ENCODE measurements at places on chromosomes 2 and 18.

DNA sequence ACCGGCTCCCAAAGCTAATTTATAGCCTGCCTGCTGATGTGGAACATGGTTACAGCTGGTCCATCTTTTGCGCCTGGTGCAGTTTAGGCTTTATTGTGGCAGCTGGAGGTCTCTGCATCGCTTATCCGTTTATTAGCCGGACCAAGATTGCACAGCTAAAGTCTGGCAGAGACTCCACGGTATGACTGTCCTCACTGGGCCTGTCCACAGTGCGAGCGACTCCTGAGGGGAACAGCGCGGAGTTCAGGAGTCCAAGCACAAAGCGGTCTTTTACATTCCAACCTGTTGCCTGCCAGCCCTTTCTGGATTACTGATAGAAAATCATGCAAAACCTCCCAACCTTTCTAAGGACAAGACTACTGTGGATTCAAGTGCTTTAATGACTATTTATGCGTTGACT, 51.4 kb downstream of the TMEM178A start:
- no peak for DNase-seq

- DNase-seq = no peak
Measured at GRCh38 chr2:65033178-65033577, 23.0 kb upstream of the CEP68 start.

DNA sequence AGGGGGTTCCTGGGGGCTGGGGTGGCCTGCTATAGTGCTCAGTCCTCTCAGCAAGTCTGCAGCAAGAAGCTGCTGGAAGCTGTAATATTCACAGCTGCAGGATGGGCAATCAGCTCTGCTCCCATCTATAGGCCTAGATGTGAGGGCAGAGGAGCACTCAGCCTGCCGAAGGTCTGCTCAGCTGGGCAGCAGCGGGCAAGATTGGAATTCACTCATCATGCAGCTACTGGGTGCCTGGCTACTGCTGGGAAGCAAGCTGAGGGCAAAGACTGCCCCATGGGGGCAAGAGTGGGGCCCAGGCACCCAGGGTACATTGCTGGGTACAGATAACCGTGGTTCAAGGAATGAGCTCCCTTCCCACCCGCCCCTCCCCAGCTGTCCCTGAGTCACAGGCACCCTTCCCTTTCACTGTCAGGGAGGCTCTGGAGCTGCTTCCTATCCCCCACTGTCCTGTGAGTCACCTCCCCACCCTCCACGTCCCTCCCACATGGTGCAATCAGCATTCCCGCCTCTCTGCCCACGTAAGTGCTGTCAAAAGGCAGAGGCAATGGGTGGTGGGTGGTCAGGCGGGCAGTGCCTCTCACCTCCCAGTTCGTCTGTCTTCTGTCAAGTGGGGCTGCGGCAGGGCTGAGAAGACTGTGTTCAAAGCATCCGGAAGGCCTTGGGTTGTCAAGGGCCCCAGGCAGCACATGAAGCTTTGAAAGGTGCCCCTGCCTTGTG, 169.2 kb downstream of the TRIM43 start:
- peak; percentile 9 for DNase-seq

GRCh38 chr2:194883711-194884110, 773.3 kb upstream of the SLC39A10 start:
- DNase-seq = no peak

GRCh38 chr2:778731-779350, 101.6 kb upstream of the TMEM18 start:
- DNase-seq = no peak

GRCh38 chr2:30704309-30705020, 102.8 kb downstream of the CAPN13 start:
- DNase-seq = no peak

- DNase-seq = no peak
Measured at GRCh38 chr2:96374211-96374951, 38.8 kb downstream of the NCAPH start.

DNA sequence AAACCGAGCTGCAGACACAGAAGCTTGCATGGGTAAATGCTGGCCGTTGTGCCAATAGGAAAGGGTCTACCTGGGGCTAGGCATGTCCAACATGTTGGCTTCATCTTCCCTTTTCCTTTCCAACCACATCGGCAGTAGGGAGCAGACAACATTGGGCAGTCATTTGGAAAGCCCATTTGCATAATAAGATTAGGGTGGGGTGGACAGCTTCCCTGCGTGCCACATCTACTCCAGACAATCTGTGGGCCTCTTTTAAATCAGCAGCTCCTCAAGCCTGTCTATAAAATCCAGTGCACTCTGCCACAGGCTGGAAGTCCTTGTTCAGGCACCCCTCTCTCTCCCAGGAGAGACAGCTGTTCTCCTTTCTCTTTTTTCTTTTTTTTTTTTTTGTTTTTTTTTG, 203.6 kb upstream of the KYNU start:
- DNase-seq = no peak

GRCh38 chr2:43340066-43340465, 113.7 kb upstream of the ZFP36L2 start:
- DNase-seq = no peak

- DNase-seq = no peak
Measured at GRCh38 chr2:226413498-226414130, 386.0 kb downstream of the IRS1 start.

DNA sequence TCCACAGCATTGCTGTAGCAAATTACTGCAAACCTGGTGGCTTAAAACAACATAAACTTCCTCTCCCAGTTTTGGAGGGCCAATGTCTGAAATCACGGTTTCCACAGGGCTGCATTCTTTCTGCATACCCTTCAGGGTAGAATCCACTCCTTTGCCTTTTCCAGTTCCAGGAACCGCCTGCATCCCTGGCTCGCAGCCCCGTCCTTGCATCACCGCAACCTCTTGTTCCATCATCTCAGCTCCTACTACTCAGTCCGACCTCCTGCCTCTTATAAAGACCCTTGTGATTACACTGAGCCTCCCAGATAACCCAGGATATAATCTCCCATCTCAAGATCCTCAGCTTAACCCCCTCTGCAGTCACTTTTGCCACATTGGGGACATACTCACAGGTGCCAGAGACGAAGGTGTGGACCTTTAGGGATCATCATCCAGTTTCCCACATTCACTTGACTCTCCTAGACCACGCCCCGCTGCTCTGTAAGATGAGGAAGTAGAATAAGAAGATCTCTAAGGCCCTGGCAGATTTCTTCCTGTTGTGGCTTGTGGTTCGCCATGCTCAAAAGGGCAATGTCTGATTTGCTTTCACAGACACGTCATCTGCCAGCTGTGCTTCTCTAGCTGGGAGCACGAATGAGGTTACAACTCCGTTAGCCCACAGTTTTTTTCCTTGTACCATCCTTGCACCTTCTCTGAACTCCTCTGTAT, 103.6 kb upstream of the AGAP1 start:
- no peak for DNase-seq

- DNase-seq = no peak
Measured at GRCh38 chr18:40949114-40949950, 1005.7 kb upstream of the PIK3C3 start.

- DNase-seq = no peak
Measured at GRCh38 chr2:38619458-38620164, 16.9 kb upstream of the HNRNPLL start.

GRCh38 chr2:3079466-3079865, 298.2 kb downstream of the EIPR1 start:
- DNase-seq = no peak

- no peak for DNase-seq
Measured at GRCh38 chr18:43789234-43790000, 512.1 kb upstream of the SYT4 start.

DNA sequence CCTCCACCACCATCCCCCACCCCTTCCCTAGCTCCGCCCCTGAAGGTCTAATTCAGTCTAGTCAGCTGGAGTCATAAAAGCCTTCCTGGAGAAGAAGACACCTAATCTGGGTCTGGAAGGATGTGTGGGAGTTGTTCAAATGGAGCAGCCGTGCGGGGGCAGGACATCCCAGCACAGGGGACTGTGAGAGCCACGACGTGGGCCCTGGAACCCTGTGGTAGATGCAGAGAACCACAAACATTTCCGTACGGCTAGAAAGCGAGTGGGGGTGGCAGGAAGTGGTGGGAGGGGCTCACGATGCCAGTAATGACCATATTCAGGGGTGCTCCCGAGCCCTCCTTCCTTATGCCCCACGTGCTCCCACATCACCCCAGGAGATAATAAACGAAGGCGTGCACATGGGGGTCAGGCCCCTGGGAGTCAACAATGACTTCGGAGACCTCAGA, 20.9 kb upstream of the COL6A3 start:
- DNase-seq = no peak

GRCh38 chr18:43662657-43663056, 385.4 kb upstream of the SYT4 start:
- DNase-seq = peak; percentile 1

GRCh38 chr2:175366815-175367214, 185.3 kb upstream of the ATP5MC3 start:
- DNase-seq = peak; percentile 3

DNA sequence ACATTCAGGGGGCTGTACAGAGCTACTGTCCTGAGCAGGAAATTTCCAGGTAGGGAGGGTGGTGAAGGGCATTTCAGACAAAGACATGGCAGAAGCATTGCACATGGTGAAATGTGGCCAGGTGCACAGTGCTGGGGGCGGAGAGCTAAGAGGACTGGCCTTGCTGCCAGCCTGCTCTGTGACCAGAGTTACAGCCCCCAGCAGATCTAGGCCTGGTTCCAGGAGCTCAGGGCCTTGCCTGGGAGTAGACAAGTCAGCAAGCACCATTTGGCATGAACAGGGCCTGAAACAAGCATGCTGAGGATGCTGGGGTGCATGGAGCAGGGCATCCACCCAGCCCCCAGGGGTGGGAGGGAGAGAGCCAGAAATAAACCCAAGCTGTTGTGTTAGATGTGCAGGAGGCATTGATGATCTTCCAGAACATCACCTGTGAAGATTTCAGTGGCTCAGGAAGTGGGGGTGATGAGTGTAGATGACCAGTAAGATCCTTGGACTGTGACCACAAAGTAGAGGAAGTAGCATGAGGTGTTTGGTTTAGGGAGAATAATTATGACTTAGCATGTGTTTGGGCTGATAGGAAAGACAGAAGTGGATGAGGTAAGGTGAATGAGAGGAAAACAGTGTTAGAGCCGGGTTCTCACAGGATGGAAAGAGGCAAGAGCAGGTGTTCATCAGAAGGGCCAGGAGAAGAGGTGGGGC, 61.1 kb downstream of the COA5 start:
- no peak for DNase-seq

GRCh38 chr2:235855011-235855410, 313.2 kb downstream of the GBX2 start:
- no peak for DNase-seq

GRCh38 chr2:171482877-171483276, 39.4 kb upstream of the CYBRD1 start:
- DNase-seq = no peak

DNA sequence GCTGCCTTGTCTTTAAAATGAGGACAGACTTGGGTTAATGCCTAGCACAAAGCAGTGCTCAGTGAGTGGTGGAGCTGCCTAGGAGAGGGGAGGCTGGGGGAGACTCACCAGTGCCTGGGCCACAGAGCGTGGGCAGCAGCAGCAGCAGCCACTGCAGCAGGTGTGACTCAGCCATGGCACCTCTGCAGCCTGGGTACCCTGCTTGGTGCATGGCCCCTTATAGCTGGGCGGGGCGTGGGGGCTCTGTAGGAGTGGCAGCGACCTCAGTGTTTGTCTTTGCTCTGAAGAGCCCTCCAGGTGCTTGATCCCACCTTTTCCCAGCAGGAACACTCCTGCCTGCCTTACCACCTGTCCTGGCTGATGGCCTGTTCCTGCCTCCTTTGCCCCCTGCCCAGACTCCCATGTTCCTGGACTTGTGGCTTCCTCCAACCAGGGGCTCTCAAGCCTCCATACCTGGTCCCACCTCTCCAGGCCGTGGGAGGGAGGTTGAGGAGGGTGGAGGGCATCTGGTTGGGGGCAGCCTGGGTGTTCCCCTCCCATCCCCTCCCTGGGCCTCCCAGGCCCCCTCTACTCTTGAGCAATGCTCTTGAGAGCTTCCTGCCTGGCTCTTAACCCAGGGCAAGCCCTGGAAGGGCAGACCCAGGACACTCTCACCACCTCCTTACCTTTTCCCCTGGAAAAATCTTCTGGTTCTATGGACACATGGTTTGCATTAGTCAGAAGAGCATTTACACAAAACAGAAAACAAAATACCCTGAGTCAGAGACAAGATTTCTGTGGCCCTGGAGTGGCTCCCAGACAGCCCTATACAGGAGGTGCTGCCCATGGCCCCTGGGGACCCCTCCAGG, at the start of gene SFTPB:
SFTPB (minus strand) TSS at position 191 of the 848 bp plus-strand sequence; CDS start at position 175, 16 bp downstream.
- DNase-seq = no peak

- DNase-seq = no peak
Measured at GRCh38 chr2:128134573-128134972, 43.6 kb downstream of the UGGT1 start.

DNA sequence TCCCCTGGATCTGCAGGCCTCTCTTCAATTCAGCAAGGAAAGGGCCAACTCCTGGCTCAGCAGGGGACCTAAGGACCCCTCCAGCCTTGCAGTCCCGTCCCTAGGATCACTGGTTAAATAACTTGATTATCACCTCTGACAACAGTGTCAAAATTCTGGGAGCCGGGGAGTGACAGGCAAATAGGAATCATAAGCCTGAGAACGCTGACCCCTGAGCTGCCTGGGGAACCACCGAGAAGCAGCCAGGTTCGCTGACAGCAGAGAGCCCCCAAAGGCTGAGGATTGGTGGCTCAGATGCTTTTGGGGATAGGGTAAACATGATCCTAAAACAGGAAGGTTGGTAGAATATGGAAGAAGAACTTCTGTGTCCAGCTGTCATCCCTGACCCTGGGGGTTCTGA, 17.5 kb upstream of the TNS1 start:
- DNase-seq = no peak

- DNase-seq = no peak
Measured at GRCh38 chr2:34004936-34005335, 405.8 kb upstream of the FAM98A start.

- DNase-seq = no peak
Measured at GRCh38 chr2:46236006-46236875, 61.0 kb upstream of the EPAS1 start.

DNA sequence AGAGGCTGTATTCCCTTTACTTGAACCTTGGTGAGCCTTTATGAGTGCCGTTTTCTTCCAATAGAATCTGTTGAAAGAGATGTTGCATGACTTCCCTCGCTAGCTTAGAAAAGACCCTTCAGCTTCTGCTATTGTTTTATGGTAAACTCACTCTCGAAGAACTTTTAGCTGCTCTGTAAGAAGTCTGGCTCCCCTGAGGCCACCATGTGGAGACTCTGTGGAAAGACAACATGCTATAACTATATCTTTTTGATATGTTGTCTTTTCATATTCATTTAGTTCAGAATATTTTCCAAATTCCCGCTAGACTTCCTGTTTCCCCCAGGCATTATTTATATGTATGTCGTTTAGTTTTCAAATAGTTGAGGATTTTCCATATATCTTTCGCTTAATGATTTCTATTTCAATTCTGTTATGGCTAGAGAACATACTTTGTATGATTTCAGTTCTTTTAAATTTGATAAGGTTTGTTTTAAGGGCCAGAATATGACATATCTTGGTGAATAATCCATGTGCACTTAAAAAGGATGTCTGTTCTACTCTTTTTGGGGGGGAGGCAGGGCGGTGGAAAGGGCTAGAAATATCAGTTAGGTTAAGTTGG, 64.1 kb downstream of the PTPN4 start:
- DNase-seq = no peak

Data from T1000 (cell line).